ENCODE measurements at places on chromosomes 1 and 21. TPM values are rescaled to one million over a fixed set of nuclear protein-coding genes. Genes with fewer than 3 reads are reported as not detected.

Gene FBLIM1
- not detected for polyA plus RNA-seq

DNA sequence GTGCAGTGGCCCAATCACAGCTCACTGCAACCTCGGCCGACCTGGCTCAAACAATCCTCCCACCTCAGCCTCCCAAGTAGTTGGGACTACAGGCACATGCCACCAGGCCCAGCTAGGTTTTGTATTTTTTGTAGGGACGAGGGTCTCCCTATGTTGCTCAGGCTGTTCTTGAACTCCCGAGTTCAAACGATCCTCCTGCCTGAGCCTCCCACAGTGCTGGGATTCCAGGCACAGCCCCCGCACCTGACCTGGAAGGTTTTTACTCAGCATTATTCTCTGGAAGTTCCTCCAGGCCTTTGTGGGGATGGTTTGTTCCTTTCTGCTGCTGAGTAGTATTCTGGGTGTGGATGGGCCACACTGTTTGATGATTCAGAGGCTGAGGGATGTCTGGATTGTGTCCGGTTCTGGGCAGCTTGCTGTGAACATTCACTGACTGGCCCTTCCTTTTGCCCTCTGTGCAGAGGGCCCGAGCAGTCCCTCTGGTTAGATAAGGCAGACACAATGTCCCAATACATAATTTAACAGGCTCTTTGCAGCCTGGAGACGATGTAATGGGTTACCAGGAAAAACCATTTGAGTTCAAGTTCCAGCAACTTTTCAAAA, 6.0 kb upstream of the TRAPPC10 start:
- no peak for DNase-seq
- H3K27ac ChIP-seq: no peak overlapping the region
- no peaks in the 10 kb centered on the region for H3K27me3 ChIP-seq
- no peaks in the 10 kb centered on the region for H3K36me3 ChIP-seq
- H3K4me3 ChIP-seq: no peak overlapping the region

DNA sequence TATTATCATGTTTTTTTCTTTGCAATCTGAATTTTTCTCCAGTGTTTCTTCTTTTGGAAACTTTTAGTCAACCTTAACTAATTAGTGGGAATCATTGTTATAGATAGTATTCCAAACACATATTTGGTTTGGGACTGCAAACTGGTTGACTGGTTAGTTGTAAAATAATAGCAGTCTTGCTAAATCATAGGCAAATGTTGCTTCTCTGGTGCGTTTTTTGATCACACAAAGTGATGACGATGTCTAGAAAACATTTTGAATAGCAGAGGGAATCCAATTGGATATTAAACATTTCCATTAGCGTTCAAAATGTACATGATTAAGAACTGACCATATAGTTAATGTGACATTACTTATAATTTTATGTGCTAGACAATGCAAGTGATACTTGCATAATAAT, 4.5 kb downstream of the DNAJB4 start:
- no peak for DNase-seq
- no peaks in the 10 kb centered on the region for H3K36me3 ChIP-seq
- H3K4me3 ChIP-seq: no peak overlapping the region
- no peaks in the 10 kb centered on the region for H3K27me3 ChIP-seq
- no peak overlapping the region for H3K27ac ChIP-seq

DNA sequence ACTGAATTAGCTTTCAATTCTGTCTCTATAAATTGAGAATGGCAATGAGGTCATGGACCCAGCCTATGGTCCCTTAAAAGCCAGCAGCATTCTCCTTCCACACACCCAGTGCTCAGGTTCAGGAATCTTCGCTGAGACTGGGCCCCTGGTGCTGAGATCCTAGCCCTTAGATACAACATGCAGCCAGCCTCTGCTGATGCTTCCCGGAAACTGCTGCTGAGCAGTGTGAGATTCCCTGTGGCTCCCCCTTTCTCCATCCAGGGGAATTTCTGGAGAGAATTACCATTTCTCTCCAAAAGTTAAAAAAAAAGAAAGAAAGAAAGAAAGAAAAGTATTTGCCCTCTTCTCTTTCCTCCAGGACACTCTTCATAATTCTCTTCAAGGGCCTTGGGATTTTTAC, 31.7 kb upstream of the RALGPS2 start:
- DNase-seq: no peak
- H3K27ac ChIP-seq: no peak overlapping the region
- H3K4me3 ChIP-seq: no peak overlapping the region
